ENCODE measurements at places on chromosomes 1 and 21.

- DNase-seq, result peak; percentile 50
These were observed 13.1 kb downstream of the MAP1LC3C start for GRCh38 chr1:241985787-241986186.

- no peak for DNase-seq
These were observed 81.6 kb upstream of the CACHD1 start for GRCh38 chr1:64388336-64388735.

- no peak for DNase-seq
These were observed 12.1 kb upstream of the PIGV start for GRCh38 chr1:26775666-26776065.

- no peak for DNase-seq
These were observed 108.9 kb upstream of the ADAR start for GRCh38 chr1:154716614-154717527.

GRCh38 chr1:205750138-205751035 is at the start of gene NUCKS1:
Gene NUCKS1 (minus strand): TSS chr1:205750182. CDS start chr1:205749973, 209 bp downstream.
- peak; percentile 100 for DNase-seq

GRCh38 chr1:226829105-226829504 is 41.3 kb upstream of the PSEN2 start:
- DNase-seq, result no peak

DNA sequence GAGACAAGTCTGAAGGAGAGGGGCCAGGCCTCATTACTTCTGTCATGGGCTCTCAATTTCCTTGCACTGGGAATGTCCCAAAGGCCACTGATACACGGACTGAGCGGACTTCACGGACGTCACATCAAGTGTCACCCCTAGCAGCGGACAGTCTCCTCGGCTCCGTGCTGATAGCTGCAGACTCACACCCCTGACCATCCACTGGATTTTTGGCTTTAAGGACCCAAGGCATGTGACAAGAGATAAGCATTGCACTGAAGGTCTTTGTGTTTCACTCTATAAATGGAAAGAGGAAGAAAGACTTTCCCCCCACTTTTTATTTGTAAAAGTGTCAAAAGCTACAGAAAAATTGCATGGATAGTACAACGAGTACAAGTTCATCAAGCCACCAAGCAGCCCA is 200.4 kb upstream of the FGGY start:
- no peak for DNase-seq

DNA sequence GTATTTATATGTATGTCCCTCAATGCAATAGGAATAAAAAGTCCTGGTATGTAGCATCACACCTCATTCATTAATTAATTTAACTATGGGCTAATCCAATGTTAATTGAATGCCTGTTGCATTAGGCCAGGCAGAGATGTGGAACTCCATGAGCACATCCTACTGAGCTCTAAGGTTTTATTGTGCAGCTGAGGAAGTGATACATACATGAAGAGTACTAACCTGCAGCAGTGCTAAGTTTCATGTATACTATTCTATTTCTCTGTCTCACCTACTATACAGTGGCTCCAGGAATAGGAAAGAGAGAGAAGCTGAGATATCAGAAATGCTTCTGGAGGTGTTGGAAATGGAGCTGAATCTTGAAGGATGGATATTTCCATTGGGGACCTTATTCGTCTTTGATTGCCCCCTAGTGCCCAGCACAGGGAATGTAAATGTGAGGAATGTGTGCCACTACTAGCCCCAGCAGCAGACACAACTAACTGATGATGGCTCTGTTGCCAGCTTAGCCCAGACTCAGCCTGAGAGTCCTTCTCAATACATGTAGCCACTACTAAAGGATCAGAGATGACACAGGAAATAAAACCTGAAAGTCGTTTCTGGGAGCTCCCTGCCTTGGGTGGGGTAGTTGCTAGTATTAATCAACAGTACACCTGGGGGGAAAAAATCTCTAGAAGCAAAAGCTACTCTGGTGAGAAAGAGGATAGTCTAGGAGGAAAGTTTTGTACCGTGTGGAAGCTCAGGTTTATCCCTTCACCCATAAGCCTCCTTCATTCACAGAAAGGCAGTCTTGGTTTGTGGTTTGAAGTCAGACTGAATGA is 173.3 kb upstream of the FOXD3 start:
- peak; percentile 41 for DNase-seq

- no peak for DNase-seq
These were observed 137.6 kb downstream of the ZZZ3 start for GRCh38 chr1:77544845-77545244.

- peak; percentile 13 for DNase-seq
These were observed 76.7 kb upstream of the GPR88 start for GRCh38 chr1:100461222-100461621.

DNA sequence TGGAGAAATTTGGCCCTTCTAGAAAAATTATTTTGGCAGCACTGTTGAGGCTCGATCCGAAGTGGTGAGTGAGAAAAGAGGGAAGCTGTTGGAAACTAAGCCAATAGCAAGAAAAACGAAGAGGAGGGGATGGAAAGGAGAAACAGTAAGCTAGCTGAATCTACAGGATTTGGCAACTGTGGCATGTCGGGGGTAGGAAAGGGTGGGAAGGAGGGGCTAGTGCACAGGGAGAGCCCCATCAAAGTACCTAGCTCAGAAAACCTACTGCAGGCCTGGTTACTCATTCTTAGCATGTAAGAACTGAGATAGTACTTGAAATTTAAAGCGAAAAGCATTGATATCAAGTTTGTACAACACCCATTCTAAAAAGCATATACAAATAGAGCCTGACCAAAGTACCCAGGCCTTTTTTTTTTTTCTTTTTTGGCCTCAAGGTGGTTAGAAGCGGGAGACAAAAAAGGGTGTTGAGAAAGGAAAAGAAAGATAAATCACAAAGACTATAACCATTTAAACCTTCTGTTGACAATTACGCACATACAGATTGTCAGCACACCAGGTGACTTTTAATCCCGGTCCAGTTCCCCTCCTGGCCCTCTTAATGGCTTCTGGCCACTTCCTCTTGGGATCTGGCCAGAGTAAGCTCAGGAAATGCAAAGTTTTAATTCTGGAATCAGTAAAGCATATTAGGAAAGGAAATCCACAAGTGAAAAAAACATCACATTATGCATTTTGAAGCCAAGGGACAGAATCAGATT is 50.4 kb downstream of the SLC16A1 start:
- no peak for DNase-seq

GRCh38 chr21:34679051-34679450 is 10.3 kb downstream of the CLIC6 start:
- no peak for DNase-seq

DNA sequence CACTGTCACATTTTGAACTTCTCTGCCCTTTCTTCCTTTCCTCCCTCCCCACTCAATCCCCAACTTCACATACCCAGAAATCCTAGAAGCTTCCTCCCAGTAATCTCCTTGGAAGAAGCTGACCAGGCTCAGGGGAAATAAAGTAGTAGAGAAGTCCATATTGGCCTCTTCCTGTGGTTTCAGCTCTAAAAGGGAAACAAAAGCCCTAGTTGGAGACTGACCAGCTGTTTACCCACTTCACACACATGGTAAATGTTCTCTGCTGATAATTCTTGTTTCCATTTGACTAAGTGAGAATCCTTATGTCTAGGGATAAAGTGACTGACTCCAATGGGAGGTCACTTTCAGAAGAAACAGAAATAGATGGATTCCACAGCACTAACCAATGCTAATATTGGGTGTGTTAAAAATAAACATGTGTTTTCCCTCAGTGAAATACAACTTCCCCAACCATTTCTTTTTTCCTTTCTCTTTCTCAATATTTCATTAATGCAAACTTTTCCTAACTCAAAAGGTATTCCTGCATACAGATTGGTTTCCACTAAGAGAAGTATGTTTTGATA is 178.9 kb upstream of the DPT start:
- no peak for DNase-seq

- no peak for DNase-seq
These were observed 607.0 kb downstream of the NPHP4 start for GRCh38 chr1:5385096-5385799.

GRCh38 chr1:95561346-95561745 is 327.3 kb downstream of the RWDD3 start:
- DNase-seq, result no peak

DNA sequence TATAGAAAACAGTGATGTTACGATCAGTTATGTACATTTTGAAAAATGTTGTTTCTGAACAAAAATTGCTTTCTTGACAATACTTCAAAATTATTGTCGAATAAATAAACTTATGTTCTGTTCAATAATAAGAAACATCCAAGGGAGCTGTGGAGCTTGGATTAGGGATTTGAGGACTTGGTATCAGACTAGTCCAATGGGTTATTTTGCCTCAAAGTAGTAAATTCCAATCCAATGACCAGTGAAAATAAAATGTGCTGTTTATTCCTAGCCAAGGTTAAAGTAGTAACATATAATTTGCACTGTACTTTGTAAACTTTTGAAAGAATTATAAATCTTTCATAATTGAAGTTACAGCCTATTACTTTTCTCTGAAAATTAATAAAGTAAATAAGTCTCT is 79.1 kb upstream of the IVNS1ABP start:
- no peak for DNase-seq

DNA sequence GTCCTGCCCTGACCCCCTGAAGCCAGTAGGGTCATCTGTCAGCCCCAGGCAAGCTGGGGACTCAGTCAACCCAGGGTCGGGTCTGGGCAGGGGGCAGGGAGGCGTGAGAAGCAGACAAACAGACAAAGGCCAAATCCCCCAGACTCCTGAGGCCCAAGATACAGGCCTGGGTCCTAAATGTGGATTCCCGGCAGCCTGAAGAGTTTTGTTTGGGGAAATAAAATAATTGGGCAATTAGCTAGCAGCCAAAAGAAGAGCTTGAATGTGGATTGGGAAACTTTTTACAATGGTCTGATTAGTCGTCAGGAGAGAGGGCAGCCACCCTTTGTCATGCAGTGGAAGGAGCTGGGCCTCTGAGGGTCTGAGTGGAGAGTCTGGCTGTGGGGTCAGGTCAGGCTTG is 4.5 kb upstream of the LEFTY2 start:
- no peak for DNase-seq

- DNase-seq, result no peak
These were observed 61.3 kb downstream of the PTBP2 start for GRCh38 chr1:96782856-96783255.

GRCh38 chr1:1326075-1326605 is 1.5 kb downstream of the CPTP start:
- DNase-seq, result no peak

- no peak for DNase-seq
These were observed 7.6 kb downstream of the DFFB start for GRCh38 chr1:3864884-3865283.

DNA sequence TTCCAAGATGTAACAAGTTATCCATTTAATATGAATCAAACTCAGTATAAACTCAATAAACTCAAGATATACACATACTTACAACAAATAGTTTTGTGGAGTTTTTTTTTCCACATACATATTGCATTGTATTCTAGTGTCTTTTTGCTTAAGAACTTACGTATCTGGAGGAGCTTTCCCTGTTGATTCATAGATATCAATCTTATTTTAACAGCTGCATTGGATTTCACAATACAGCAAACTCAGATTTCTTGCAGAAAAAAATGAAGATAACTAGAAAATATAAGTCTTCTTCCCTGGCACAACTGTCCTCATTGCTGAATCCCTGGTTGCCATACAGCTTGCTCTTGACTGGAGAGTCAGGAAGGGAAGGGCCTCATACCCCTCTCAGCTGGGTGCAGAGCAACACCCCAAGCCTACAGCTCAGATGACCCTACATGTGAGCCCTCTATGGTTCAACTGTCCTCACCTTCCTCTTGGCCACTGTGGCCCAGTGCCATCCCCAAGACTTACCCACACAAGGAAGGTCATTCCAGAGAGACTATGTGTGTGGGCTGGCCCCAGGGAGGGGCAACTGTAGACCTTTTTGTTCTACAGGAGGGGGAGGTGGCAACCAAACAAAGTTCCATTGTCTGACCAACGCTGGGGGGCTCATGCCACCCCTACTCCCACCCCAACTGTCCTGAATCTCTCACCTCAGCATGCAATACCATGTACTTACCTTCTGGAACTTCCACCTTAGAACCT is 1.7 kb downstream of the MPZ start:
- peak; percentile 7 for DNase-seq

- no peak for DNase-seq
These were observed 2.2 kb upstream of the PRDM2 start for GRCh38 chr1:13697738-13698137.

GRCh38 chr1:228883535-228883934 is 148.3 kb downstream of the RHOU start:
- no peak for DNase-seq

- no peak for DNase-seq
These were observed 395.9 kb downstream of the MATN1 start for GRCh38 chr1:30327370-30328099.

DNA sequence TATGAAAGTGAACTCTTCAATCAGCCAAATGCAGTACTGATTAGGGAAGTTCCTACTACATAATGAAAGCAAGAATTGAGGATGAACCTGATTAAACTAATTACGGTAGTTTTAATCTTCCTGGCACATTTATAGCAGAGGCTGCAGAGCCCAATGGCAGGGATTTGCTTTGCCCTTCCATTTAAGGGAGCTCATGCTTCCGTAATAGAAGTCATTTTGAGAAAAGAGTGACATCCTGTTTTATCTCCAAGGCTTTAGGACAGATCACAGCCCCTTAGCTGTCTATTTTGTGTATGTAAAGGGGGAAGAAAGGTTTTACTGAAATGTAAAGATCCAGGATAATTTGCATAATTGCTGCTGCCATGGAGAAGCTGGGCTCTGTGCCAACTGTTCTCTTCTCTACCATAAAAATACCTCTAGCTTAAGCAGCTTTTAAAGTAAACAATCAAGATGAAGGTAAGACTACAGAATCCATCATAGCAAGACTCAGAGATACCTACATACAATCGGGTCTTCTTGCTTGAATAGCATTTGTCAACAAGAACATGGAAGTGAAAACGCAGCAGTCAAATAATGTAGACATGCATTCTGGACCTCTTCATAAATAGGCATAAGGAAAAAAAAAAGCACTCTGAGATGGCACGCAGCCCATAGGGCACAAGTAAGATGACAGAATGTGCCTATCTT is 62.5 kb downstream of the ASH1L start:
- peak; percentile 42 for DNase-seq

- peak; percentile 89 for DNase-seq
These were observed 66.9 kb downstream of the PRDM2 start for GRCh38 chr1:13766592-13767564.

GRCh38 chr1:96579636-96580035 is 141.9 kb upstream of the PTBP2 start:
- peak; percentile 3 for DNase-seq

- no peak for DNase-seq
These were observed 8.3 kb upstream of the C1orf198 start for GRCh38 chr1:230876660-230877059.

- DNase-seq, result no peak
These were observed 22.2 kb downstream of the SPSB1 start for GRCh38 chr1:9314711-9315379.

DNA sequence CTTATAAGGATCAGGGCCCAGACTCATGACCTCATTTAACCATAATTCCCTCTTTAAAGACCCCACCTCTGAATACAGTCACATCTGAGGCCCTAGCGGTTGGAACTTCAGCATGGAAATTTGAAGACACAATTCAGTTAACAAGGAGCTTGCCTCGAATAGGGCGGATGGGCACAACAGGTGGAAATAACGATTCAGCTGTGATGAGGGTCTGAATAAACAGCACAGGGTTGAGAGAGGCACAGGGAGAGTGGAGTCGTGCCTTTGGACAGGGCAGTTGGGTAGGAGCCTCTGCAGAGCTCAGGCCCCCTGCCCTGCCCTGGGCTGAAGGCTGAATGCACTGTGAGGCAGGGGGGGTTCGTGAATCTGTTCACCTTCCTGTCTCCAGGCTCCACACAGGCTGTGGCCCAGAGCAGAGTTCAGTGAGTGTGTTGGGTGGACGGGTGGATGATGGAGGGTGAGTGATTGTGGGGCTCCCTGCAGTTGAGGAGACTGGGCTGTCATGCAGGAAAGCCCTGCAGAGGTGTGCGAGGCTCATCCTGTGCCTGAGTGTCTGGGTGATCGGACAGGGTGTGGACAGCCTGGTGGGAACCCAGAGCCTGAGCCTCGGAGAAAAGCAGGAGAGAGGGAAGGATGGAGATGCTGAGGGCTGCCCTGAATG is 243.1 kb downstream of the FOXD2 start:
- DNase-seq, result no peak
